ENCODE measurements at places on chromosomes 4 and X. TPM values are rescaled to one million over a fixed set of nuclear protein-coding genes. Genes with fewer than 3 reads are reported as not detected.

RP2 gene
- total RNA-seq, result 8.0 TPM

ATXN3L gene
- not detected for total RNA-seq

SLC34A2 gene
- total RNA-seq, result not detected

ATRX gene
- 142 TPM for total RNA-seq

RFC1 gene
- total RNA-seq, result 33.7 TPM

ACTRT1 gene
- not detected for total RNA-seq

NIPAL1 gene
- 0.81 TPM for total RNA-seq

PSAPL1 gene
- not detected for total RNA-seq

IL13RA2 gene
- total RNA-seq, result not detected

ARHGAP24 gene
- total RNA-seq, result 40.4 TPM

GRCh38 chr4:83716874-83717273 lies 181.0 kb downstream of the GPAT3 start:
- DNase-seq, result no peak

GRCh38 chr4:183989461-183989860 lies 84.4 kb downstream of the STOX2 start:
- no peak for DNase-seq

DNA sequence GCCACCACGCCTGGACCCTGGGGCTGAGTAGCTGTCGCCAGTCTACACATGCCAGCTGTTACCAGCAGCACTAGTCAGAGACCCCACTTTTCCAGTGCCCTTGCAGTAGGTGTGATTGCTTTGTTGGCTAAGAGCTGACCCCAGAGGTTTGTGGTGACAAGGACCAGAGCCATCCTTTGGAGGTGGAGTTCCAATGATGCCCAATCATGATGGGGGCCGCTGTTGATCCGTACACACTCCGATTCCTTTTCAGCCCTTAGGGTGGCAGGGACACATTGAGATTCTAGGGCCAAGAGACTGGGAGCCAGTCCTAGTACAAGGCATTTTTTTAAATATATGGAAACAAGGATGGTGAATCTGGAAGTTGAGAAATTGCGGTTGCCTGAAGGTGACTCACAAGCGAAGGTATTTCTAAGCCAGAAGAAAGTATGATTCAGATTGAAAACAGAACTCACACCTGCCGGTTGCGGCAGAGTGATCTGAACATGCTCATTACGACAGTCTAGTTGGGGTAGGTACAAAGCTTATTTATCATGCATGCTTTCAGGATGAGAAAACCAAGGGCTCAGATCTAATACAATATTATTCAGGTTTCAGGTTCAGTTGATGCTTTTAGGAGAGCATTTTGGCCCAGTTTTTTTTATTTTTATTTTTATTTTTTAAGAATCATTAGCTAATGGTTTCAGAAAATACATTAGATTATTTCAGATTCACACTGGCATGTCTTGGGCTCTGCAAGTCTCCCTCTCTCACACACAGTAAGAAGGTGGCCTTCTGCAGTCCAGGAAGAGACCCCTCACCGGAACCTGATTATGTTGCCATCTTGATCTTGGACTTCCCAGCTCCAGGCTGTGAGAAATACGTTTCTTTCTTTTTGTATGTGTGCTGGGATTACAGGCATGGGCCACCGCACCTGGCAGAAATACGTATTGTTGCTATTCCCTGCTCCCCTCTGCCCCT lies 43.4 kb downstream of the SHROOM2 start:
- no peak for DNase-seq

GRCh38 chr4:133472244-133472643 lies 323.1 kb downstream of the PCDH10 start:
- DNase-seq, result no peak

- no peak for DNase-seq
Measured at GRCh38 chrX:51158231-51158630, 174.4 kb upstream of the NUDT10 start.

DNA sequence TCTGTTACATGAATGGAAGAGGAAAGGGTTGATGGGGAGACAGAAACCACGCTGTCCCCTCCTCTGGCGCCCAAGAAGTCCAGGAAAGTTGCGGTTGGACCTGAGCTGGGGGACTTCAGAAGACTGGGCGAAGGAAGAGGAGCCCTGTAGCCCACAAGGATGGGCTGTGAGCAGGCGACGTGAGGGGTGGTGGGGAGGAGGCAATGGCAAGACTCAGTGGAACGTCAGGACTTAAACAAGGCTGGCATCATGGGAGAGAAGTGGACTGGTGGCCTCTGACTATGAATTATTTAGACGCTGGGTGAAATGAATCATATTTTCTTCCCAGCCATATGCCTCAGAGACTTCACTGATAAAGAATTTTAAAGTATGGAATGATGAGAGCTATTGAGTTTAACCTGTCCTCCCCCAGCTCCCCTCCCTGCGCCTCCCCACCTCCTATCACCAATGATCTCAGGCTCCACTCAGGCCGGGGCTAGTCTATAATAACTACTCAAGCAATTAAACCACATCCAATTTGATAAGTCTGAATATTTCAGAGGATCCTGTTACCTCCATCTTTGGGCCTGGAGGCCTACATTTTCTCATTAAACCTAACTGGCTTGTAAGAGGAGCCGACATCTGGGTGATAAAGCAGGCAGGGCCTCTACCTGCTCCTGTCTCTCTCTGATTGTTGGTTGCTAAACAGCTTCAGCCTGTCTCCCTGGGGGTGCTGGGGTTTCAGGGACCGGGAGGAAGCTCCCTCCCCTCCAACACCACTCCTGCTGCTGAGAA lies 63.6 kb downstream of the SMIM20 start:
- DNase-seq, result no peak

- DNase-seq, result no peak
Measured at GRCh38 chr4:16875487-16875886, 23.0 kb downstream of the LDB2 start.

DNA sequence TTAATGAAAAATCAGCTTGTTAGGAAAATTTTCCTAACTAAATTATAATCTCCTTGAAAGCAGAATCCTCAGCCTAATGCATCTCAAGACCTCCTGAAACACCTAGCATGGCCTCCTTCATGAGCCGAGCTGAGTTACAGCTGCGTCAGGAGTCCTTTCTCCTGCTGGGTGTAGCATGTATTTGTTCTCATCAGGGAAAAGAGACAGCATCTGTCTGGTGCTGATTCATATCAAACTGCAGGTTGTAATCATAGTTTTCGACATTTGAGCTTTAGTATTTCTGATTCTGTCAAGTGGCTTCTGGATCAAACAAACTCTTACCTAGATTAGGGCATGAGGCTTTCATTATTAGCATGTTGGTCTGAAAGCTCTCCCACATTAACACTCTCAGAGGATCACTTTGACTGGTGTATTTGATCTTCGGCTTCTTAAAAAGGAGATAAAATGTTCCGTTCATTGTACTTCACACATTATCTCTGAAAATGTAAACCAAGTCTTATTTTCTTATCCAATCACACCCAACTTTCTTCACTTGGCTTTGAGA lies 140.1 kb upstream of the FRG1 start:
- DNase-seq, result no peak

DNA sequence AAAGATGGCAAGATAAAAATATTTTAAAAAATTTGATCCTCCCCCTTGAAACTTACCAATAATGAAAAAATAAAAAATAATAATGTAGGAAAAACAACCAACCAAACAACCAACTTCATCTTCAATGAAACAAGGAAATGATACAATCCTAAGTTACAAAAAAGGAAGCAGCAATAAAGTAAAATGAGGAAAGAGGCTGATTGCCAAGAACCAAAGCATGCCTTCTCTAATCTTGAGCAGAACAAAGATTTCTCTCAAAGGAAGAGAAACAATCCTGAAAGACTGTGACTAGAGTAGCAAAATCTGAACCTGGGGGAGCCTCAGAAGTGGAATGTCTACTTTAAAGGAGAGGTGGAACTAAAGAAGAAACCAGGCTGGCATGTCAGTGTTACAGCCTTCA lies 10.9 kb upstream of the WDFY3 start:
- no peak for DNase-seq

- no peak for DNase-seq
Measured at GRCh38 chrX:21885568-21885967, 29.8 kb downstream of the YY2 start.

GRCh38 chr4:8838961-8839431 lies 32.6 kb downstream of the HMX1 start:
- peak; percentile 47 for DNase-seq

DNA sequence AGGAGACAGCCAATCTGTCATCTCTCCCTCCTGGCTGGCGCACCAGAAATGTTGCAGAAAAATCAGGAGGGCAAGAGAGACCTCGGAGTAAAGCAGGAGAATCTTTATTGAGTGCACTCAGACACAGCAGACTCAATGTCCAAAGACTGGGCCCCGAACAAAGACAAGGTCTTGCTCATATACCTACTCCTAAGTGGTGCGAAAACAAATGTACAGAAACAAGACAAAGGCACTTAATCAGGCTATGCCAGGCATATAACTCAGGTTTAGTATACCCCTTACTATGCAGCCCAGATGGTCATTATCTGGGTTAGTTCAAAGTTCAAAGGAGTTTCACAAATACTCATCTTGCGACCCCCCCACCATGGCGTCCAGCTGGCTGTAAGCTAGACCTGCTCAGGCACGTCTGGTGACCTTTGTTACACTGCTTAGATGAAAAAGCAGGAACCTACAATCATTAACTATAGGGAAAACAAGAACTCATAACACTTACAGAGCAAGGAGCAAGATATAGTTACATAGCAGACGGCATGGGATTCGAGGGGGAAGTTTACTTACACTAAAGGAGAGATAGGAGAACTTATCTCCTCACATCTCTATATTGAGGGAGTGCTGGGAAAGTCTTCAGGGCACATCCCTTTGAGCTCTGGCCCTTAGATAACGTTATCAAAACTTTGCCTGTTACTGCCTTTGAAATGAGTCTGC lies 27.5 kb downstream of the SULT1E1 start:
- no peak for DNase-seq

- no peak for DNase-seq
Measured at GRCh38 chr4:113406723-113407016, 354.9 kb downstream of the CAMK2D start.

DNA sequence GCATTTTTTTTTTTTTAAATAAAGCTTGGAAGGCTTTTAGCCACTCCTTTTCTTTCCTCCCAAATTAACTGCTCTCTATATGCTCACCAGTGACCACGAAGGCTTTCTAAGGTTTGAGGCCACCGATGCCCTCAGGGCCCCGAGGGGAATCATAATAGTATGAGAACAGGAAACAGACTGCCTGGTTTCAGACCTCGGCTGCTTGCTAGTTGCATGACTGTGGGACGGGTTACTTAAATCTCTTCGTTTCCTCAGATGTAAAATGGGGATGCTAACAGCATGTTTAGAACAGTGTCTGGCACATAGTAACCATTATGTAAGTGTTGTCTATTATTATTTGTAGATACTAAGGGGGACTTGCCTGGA lies 3.6 kb downstream of the LINC00632 start:
- DNase-seq, result no peak

GRCh38 chrX:107454302-107454701 lies 4.8 kb downstream of the FRMPD3 start:
- no peak for DNase-seq

- DNase-seq, result peak; percentile 82
Measured at GRCh38 chr4:87073199-87074120, 138.6 kb downstream of the AFF1 start.

DNA sequence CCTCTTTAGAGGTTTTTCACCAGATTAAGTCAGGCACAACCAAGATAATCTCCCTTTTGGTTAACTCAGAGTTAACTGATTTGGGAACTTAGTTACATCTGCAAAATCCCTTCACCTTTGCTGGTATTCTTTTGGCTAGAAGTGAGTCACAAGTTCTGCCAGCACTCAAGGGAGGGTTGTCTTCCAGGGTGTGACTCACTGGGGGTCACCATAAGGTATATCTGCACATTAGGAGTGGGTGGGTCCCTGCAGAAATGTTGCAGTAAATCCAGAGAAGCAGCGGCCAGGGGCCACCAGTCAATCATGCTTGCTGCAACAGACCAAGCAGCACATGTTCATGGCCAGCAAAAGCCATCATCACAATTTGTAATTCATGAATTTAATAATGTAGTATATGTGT lies 59.8 kb upstream of the MAML3 start:
- no peak for DNase-seq

DNA sequence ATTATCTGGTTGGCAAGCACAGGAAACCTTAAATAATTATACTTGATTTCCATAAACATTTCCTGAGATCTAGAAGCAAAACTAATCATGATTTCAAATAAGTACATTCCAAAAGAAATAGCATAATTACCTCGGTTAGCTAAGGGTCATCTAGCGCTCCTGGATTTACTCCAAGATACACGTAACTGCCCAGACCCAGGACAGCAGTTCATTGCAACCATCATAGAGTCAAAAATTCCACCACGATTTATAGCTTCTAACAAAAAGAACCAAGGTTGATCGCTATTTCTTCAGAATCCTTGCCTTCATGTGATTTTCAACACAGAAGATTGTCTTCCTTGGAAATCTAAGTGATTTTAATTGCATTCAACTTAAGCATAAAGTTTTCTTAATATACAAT lies 1235.5 kb upstream of the TENM3 start:
- DNase-seq, result no peak

GRCh38 chrX:113699939-113700338 lies 859.3 kb upstream of the AMOT start:
- no peak for DNase-seq

- DNase-seq, result no peak
Measured at GRCh38 chr4:184011826-184012380, 106.8 kb downstream of the STOX2 start.

DNA sequence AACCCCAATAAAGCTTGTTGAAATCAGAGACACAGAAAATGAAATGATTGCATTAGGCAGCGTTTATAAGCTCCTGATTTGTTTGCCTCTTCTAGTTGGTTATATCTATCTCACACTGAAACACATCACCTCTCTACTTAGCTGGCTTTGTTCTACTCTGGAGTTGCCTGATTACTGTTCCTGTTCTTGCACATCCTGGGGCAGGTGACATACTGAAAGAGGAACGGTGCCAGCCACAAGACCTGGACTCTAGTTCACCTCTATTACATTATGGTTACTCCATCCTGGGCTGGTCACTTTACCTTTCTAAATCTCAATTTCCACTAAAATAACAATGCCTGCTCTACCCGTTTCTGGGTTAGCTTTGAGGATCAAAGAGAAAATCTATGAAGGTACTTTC lies 47.9 kb downstream of the TRIM2 start:
- no peak for DNase-seq

GRCh38 chr4:7328913-7329638 lies 105.7 kb downstream of the PSAPL1 start:
- DNase-seq, result no peak

DNA sequence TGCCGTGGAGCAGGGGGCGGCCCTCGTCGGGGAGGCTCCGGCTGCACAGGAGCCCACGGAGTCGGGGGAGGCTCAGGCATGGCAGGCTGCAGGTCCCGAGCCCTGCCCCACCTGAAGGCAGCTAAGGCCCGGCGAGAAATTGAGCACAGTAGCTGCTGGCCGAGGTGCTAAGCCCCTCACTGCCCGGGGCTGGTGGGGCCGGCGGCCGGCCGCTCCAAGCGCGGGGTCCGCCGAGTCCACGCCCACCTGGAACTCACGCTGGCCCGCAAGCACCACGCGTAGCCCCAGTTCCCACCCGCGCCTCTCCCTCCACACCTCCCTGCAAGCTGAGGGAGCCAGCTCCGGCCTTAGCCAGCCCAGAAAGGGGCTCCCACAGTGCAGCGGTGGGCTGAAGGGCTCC lies 589.4 kb downstream of the PPP4R3C start:
- no peak for DNase-seq

GRCh38 chr4:172515266-172515879 lies 653.2 kb upstream of the GALNT7 start:
- no peak for DNase-seq

GRCh38 chr4:16110661-16111290 lies 27.0 kb upstream of the PROM1 start:
- no peak for DNase-seq

GRCh38 chrX:108699368-108699767 lies 37.0 kb downstream of the IRS4 start:
- DNase-seq, result no peak

All from sigmoid colon (tissue), 7 donors.